Kasumi-1 (cell line): ENCODE measurements at places on chromosomes 5 and 9.

- DNase-seq: no peak
Observed at GRCh38 chr5:57734296-57734695, 251.7 kb upstream of the ACTBL2 start.

- DNase-seq: peak; percentile 40
Observed at GRCh38 chr5:78509884-78510769, 138.4 kb downstream of the LHFPL2 start.

- no peak for DNase-seq
Observed at GRCh38 chr5:159171274-159171673, 38.1 kb downstream of the RNF145 start.

DNA sequence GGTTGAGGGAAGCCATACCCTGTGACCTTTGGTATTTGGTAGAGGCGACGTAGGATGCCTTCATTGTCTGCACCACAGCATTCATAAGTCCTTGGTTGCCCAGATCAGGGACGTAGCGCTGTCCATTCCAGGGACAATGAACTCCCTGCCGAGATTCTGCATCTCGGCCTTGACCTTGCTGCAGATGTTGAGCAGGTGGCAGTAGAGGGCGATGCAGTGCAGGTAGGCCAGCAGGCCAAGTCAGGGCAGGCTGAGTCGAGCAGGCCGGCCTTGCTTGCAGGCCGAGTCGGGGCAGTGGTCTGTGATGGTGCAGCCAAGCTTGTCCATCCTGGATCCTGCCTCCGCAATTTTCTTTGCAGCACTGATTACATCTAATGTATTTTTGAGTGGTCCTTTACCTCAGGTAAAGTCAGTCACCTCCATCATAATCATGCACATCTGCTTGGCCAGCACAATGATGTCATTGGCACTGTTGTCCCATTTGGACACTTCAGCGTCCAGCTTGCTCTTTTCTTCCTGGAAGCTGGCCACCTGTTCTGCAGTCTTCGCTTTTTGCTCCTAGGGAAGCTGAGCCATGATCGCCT, 93.4 kb upstream of the CCDC112 start:
- DNase-seq: no peak

- DNase-seq: no peak
Observed at GRCh38 chr5:142233083-142234032, 91.5 kb downstream of the SPRY4 start.

DNA sequence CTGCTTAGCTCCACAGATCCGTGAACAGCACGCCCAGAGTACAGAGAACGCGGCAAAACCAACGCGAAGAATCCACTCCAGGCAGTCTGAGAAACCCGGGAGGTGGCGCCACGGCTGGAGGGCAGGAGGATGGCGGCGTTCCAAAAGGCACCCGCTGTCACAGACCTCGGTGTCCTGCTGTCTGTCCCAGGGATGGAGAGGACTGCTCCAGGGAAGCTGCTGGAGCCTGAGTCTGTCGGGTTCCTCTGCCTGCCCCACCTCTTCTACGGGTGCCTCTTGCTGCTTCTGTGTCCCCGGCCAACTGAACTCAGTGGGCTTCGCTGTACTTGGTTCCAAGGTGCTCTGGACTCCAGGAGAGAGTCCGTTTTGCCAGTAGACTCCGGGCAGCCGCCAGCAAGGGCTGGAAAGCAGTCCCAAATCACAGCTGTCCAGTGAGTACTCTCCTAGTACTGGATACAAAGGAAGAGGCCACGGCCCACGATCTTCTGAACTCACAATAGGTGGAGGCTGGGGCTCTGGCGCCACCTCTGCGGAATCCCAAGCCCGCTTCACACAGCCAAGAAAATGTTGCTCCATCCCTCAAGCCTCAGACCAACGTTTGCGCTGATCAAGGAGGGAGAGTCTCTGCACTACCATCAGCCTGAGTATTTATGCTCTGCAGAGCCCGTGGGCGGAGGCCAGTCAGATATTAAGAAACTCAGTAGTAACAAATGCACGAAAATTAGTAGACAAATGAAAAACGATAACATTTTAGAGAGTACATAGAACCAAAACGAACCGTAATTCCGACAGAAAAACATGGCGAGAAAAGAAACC, 440 bp downstream of the ANXA2R start:
- peak; percentile 77 for DNase-seq

DNA sequence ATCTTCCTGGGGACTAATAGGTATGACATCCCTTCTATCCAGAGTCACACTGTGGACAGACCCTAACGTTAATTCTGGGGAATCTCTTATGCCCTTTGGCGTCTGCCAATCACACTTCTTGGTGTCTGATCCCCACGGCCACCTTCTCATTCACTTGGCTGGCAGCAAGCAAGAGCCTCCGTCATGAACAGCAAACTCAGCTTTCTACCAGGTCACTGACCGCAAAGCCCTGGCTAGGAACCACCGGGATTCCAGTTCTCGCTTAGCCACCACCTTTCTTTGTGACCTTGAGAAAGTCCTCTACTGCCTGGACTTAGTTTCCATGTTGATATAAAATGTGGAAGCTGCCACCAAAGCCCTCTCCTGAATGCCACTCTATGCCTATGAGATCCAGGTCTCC, 67.7 kb upstream of the FCN1 start:
- no peak for DNase-seq

DNA sequence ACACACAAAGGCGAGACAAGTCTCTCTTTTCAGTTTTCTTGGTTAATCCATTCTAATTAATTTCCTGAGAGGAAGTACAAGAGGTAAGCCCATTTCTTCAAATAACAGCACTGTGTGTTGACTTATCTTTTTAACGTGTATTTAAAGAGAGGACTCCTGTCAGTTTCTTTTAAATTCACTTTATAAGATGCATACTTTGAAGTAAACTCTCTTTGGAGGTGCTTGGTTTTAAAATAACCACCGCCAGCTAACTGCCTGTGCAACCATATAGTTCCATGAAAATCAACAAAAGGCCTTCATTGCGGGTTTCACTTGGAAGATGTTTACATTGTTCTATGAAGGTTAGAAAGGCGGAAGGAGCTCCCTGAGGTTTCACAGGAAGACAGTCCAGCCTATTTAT, 13.1 kb upstream of the SERINC5 start:
- DNase-seq: no peak

DNA sequence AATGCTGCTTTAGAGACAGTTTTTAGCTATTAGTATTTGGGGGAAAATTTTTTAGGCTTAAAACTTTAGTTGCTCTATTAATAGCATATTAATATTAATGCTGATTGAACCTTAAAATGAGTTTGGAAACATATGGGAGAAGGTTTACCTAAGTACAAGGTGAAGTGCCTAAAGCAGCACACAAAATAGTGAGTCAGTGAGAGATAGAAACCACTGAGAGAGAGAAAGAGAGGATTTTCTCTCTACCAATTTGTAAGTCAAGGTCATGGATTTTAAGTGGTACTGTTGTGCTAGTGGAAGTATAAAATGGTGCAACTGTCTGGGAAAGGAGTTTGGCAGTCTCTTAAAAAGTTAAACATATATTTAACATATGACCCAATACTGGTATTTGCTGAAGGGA, 64.9 kb downstream of the MARCHF3 start:
- DNase-seq: no peak

DNA sequence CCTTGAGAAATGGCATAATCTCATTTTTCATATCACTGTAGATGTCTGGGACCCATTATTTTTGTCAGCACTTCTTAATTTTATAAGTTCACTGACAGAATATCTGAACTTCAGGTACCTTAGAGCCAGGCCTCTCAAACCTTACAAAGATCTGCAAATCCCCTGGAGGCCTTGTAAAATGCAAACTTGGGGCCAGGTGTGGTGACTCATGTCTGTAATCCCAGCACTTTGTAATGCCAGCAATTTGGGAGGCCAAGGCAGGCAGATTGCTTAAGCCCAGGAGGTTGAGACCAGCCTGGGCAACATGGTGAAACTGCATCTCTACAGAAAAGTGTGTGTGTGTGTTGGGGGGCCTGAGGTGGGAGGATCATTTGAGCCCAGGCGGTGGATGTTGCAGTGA, 30.8 kb downstream of the RASGRF2 start:
- no peak for DNase-seq

- DNase-seq: no peak
Observed at GRCh38 chr9:137710704-137711103, 91.9 kb downstream of the EHMT1 start.

DNA sequence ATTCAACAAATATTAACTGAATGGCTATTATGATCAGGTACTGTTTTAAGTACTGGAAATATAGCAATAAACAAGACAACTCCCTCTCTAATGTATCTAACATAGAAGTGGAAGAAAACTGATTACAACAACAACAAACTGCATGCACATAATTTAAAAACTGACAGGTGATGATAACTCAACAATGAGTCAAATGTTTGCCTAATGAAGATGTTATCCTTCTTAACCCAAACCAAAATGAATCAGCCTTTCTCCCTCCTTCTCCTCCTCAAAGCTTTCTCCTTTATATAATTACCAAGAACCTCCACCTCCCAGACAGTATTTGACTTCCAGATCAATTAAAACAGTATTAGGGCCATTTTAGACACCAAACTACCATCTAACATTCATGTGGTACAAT, 49.3 kb downstream of the RICTOR start:
- no peak for DNase-seq

DNA sequence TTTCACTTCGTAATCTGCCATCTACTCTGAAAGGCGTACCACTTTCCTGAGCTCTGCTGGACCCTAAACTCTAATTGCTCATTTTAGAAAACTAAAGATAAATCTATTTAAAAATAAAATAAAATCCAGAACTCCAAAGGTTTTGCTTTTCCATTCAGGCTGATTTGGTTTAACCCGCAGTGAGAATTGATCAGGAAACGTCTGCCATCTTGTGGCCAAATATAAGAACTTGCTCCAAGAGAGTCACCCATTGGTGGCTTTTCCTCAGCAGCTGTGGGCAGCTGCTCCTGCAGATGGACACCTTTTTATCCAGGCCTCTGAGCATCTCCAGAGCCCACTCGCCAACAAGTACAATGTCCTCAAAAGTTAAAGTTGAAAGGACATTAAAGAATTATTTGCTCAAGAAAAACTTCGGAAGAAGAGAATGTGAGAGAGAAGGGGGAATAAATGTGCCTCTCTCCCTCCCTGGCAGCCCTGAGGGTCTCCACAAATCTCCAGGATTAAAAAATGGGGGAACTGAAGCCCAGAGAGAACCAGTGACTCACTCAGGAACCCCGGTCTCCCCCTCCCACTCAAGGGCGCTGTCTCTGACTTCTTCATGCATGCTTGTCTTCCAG, 4.1 kb downstream of the SAXO1 start:
- DNase-seq: peak; percentile 42

GRCh38 chr9:36598273-36598672, 25.6 kb downstream of the MELK start:
- no peak for DNase-seq

DNA sequence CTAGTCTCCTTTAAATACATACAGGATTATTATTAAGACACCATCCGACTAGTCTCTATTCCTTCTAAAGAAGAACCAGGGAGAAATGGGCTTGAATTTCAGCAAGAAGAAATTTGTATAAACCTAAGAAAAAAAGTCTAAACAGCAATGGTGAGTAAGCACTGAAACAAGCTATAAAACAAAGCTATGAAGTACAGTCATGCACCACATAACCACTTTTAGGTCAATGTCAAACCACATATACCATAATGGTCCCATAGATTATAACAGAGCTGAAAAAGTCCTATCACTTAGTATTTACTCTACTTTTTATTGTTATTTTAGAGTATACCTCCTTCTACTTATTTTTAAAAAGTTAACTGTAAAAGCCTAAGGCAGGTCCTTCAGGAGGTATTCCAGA, 102.0 kb upstream of the NFIB start:
- DNase-seq: no peak

- no peak for DNase-seq
Observed at GRCh38 chr5:126104951-126105350, 318.3 kb upstream of the GRAMD2B start.

DNA sequence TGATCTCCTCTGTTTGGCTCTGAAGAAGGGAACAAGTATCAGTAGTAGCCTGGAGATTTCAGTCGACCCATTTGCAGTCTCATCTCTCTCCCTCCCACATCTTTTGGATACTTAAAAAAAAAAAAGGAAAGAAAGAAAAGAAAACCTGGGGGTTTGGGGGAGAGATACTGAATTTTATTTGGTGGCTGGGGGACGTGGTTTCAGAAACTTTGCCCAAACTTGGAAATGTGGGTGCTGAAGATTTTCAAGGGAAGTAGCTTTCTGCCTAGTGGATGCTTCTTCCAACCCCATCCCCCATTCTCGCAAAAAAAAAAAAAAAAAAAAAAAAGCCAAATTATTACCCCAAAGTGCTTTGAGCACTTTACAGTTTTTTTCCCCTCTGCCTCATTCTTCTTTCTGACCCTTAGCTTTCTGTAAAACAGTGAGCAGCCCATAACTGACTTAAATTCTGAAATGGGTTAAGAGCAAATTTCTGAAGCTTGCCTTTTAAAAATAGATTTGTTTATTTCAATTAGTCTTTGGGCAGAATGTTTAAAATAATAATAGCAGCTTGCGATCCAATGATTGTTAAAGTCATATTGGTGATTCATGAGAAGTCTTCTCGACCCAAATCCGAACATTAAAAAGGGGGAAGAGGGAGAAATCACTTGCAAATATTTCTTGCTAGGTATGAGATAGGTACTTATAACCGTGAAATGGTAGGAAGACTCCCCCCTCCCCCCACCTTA, 894 bp downstream of the FST start:
- no peak for DNase-seq

GRCh38 chr9:83934569-83935275, 13.5 kb upstream of the KIF27 start:
- DNase-seq: no peak

GRCh38 chr5:32753051-32753450, 41.9 kb downstream of the NPR3 start:
- no peak for DNase-seq

GRCh38 chr5:129082225-129083136, 12.1 kb upstream of the ISOC1 start:
- no peak for DNase-seq

GRCh38 chr5:132024789-132025402, 13.4 kb upstream of the ACSL6 start:
- DNase-seq: peak; percentile 15

DNA sequence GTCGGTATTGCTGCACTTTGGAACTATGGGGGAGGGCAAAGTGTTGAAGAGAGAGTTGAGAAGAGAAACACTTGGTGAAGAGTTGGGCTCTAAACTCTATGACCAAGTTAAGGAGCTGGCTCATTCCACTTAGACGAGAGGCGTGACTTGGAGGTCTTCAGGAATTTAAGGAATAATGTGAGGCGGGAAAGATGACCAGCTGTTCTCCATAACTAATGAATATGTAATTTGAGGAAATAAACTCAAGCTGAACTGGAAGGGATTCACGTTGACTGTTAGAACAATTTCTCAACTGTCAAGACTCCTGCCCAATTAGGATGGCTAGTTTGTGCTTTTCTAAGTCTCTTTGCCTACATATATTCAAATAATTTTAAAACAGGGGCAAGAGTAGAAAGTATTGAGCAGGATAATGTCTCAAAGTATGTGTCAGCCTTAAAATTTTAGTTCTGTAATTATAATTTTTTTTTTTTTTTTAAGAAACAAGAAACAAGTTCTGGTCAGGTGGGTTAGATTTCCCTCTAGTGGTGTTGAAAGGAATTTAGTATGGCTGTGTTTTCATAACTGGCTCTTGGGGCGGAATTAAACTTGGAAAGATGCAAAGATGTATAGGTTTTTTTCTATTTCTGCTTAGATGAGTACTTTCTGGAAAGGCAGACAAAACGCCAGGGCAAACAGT, 33.4 kb downstream of the TMEM252 start:
- DNase-seq: peak; percentile 69

- DNase-seq: no peak
Observed at GRCh38 chr5:135671966-135672365, 93.2 kb upstream of the CXCL14 start.

GRCh38 chr9:115997923-115998322, 155.7 kb upstream of the PAPPA start:
- no peak for DNase-seq
